Right hindlimb (tissue), 1 donor: ENCODE measurements at places on chromosomes 16 and 17.
A peak's percentile ranks its signal among the peaks of the same experiment; 100 is the strongest.

DNA sequence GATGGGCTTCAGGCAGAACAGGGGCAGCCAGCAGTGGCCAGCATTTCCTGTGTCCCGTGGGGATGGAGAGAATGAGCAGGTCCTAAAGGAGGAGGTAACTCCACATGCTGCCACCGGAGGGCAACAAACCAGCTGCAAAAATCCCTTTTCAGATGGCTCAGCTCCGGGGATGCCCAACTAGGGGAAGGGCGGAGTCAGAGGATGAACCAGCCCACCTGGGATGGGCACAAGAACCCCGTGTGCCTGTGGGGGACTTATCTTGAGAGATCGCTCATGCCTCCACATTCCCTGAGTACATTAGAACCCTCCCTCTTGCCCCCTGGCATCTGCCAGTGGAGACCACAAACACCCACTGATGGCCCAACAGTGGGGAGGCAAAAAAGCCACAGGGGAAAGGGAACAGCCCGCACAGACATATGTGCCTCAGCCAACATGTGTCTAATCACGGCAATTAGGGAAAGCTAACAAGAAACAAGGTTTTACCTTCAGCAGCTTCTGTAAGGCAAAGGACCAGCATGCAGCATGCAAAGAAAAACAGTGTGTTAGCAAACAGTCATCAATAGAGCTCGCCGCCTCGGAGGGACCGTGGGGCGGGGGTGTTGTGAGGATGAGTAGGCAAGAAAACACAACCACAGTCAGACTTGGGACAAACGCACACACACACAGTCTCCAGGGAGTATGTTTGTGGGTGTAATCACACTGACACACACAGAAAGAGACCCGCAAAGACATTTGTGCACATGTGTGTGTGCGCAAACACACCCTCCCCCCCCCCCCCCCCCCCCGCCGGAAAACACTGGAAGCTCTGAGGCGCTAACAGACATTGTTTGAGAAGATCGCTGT, 64.0 kb downstream of the MYO18A start:
- no peak for DNase-seq

GRCh38 chr17:38352245-38353085, 821 bp downstream of the SOCS7 start:
- DNase-seq, result peak; percentile 50

GRCh38 chr16:65392806-65393565, 271.1 kb upstream of the CDH11 start:
- DNase-seq, result no peak

- no peak for DNase-seq
Observed at GRCh38 chr17:609232-609810, 105.3 kb downstream of the VPS53 start.

DNA sequence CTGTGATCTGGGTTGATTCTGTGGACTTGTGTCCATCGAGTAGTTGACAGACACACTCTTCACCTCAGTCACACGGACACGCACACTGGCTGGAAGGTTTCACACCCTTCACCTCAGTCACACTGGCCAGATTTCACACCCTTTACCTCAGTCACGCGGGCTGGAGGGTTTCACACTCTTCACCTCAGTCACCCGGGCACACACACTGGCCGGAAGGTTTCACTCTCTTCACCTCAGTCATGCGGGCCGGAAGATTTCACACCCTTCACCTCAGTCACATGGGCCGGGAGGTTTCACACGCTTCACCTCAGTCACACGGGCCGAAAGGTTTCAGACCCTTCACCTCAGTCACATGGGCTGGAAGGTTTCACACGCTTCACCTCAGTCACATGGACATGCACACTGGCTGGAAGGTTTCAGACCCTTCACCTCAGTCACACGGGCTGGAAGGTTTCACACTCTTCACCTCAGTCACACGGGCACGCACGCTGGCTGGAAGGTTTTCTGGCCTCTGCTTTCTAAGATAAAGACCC, 96.2 kb downstream of the PGS1 start:
- no peak for DNase-seq

DNA sequence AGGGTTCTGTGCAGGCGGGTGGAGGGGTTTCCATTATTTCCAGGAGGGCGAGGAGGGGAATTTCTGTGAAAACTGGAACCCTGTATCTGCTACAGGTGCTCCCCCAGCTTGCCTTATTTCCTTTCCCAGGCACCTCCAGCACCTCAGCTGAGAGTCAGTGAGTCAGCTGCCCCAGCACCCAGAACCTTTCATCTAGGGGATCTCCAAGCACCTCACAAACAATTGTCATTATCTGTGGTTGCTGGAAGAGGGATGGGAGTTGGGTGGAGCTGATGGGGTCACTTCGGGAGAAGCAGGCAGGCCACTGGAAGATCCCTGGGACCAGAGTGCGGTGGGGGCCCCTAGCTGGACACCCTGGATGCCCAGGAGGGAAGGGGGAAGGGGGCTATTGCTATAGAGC, 10.0 kb upstream of the CLUH start:
- DNase-seq, result no peak

- no peak for DNase-seq
Observed at GRCh38 chr17:2983255-2983654, 80.2 kb downstream of the OR1D5 start.

GRCh38 chr17:81349397-81350319, 45.6 kb upstream of the BAHCC1 start:
- DNase-seq, result peak; percentile 75

GRCh38 chr17:81123052-81124048, 42.0 kb upstream of the PVALEF start:
- no peak for DNase-seq

- no peak for DNase-seq
Observed at GRCh38 chr17:78790552-78790951, 8.5 kb upstream of the CYTH1 start.

DNA sequence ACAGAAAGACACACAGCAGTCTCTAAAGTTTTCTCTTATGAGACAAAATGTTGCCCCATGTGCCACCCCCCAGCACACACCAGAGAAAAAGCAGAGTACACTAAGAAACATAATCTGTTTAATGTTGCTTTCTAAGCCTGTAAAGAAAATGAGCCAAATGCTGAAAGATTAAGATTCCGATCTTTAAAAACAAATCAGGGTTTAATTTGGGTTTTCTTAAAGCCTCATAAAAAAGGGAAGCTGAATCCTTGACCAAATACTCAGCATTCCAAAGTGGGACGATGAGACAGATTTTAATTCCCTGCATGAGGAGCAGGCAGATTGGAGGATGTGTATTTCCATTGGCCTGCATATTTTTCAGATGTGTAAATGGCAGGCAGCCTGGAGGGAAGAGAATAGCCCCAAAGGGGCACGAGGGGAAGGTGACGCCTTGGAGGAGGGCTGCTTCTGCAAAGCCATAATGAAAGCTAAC, 118.4 kb downstream of the COPRS start:
- peak; percentile 80 for DNase-seq

GRCh38 chr17:45428050-45428617, 4.5 kb downstream of the ARHGAP27 start:
- peak; percentile 74 for DNase-seq

DNA sequence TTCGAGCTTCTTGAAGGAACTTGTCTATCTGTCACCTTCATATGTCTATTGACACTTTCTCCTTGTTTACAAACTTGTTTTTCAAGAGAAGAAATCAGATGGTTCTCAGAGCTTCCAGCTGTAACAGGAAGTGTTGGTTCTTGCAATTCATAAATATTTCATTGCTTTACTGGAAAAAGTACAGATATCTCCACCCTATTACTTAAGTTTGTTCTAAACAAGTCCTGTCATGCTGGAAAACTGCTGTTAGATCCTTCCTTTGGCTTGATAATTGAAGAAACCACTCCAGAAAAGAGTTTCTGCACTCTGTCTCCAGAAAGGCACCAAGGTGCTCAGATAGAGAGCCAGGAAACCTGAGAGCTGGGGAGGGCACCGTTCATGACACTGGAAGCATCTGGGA, 181.6 kb downstream of the DNAH9 start:
- DNase-seq, result no peak

DNA sequence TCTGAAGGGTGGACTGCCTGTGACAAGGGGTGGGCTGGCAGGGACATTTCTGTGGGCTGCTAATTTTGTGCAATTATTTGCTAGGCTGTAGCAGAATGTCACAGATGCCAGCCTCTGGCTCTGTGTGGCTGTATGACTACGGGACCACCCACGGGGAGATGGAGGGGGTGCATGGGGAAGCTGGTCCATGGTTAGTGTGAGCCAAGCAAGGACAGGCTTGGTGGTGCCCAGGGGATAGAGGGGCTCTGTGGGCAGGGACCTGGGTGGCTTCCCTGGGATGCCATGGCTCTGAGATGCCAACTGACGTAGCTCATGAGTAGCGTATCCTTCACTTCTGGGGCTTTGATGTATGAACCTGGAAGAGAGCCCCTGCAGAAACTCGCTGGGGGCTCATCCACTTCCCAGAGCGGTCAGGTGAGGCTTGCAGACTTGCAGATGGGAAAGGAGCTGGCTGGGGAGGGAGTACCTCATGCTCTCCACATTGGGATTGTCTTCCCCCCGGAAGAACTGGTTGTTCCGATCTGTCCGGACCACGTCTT, 87.2 kb downstream of the TBC1D16 start:
- DNase-seq, result no peak

DNA sequence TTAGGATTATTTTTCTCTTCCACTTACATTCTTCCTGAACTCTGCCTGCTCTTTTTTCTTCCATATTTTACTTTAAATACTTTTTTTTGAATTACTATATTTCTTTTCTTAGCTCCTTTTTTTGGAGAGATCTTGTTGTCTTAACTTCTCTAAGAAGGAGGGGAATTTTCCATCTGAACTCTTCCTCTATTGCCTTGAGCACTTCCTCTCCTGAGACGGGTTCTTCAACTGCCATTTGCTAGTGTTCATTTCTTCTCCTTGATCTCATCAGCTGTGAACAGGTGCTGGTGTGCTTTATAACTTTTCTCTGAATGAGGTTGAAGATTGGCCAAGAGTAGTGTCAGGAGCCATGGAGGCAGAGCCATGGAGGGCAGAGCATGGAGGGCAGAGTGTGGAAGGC, 15.1 kb upstream of the CD300LD start:
- no peak for DNase-seq

DNA sequence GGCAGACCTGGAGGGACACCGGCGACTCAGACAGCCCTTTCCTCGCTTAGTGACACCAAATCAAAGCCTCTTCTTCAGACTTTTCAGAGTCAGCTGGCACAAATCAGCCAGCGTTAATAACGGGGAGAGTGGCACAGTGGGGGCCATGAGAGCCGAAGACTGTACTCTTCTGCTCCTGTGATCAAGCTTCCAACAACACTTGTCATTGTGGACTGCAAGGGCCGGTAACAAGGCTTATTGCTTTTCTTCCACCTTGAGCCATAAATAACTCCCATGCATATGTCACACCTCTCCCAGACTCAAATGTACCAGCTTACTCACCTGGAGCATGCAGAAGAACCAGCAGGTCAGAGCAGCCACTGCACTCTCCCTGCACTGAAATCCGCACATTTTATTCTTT, 12.8 kb downstream of the FLCN start:
- DNase-seq, result no peak

DNA sequence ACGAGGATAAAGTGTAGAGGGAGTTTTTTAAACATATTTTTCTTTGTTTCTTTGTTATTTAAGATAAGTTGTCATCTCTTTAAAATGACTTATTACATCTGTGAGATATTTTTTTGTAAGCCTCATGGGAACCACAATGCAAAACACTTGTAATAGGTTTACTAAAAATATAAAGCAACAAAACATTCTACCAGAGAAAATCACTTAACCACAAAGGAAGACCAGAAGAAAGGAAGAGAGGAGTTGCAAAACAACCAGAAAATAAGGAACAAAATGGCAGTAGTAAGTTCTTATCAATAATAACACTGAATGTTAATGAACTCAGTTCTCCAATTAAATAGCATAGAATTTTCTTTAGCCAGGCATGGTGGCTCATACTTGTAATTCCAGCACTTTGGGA, 22.9 kb downstream of the DHRS7B start:
- DNase-seq, result no peak

- DNase-seq, result no peak
Observed at GRCh38 chr17:82648742-82649331, 593 bp upstream of the WDR45B start.
